Jurkat, Clone E6-1 (cell line): ENCODE measurements at places on chromosomes 1 and 21.

DNA sequence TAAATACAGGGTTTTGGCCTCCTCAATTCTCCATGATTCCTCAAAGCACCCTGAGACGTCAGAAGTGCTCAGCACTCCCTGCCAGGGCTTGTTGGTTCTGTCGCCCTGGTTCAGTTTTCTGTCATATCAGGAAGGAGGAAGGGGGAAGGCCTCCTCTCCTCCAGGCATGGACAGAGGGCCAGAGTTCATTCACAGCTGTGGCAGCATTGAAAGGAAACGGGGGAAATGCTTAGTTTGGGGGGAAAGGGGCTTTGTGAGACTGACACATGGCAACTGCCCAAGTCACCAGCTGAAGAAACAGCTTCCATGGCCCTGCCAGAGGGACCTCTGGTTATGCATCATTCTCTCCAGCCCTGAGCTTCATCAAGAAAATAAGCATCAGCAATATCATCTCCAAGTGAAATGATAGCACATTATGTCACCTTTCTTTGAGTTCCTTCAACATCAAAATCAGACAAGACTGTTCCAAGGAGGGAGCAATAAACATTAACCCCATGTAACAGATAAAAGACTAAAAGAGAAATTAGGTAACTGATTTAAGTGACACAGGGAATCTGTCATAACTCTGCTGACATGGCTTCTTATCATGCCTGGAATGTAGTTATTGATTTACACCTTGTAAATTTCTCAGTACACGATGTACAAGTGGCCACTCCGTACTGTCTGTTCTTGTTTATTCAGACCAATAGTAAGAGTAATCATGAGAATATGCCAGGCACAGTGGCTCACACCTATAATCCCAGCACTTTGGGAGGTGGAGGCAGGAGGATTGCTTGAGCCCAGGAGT lies 103.2 kb upstream of the SLC25A33 start:
- no peak for DNase-seq

- no peak for DNase-seq
Observed at GRCh38 chr1:115939455-115939854, 36.9 kb upstream of the SLC22A15 start.

GRCh38 chr1:16085522-16085921 lies 12.1 kb upstream of the FAM131C start:
- no peak for DNase-seq

GRCh38 chr1:79259390-79260336 lies 253.1 kb upstream of the ADGRL4 start:
- DNase-seq, result no peak

DNA sequence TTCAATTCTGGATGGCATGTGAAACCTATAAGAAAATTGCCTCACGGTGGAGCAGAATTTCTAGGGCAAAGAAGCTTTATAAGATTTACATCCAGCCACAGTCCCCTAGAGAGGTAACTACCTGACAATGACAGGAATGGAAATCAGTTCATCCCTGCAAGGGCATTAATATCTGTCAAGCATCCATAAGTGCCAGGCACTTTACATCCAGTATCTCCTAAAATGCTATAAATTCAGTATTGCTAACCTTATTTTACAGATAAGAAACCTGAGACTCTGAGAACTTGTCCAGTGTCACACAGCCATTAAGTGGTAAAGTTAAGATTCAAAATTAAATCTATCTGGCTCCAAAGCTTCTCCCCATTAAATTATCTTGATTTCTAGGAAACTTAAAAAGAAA lies 22.3 kb downstream of the RGS13 start:
- no peak for DNase-seq

DNA sequence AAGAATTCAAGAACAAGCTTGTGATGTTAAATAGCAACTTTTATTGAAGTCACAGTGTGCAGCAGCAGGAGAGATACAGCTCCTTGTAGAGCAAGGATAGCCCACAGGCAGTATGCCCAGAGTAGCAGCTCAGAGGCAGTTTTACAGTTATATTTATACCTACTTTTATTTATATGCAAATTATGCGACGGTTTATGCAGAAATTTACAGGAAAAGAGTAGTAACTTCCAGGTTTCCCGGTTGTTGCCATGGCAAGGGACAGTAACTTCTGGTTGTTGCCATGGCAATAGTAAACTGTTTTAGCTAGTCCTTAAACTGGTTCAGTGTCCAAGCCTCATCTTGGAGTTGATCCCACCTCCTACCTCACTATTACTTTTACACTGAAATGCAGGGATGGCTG lies 344.6 kb upstream of the LYPLAL1 start:
- no peak for DNase-seq

DNA sequence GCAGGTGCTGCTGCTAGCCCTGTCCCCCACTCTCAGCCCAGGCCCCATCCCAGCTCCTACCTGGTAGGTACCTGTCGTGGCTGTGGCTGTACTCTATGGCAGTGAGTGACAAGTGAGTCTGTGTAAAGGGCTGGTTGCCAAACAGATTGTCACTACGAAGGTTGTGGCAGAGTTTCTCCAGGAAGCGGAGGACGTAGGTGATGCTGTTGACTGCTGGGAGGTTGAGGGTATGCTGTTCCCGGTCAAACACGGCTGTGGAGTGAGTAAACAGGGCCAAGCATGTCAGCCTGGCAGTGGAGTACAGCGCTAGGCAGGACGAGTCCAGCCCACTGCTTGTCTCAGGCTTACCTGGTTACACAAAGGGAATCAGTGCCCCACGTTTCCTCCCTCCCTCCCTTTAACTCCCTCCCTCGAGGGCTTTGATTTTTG lies 24.8 kb upstream of the SLFNL1 start:
- DNase-seq, result no peak

DNA sequence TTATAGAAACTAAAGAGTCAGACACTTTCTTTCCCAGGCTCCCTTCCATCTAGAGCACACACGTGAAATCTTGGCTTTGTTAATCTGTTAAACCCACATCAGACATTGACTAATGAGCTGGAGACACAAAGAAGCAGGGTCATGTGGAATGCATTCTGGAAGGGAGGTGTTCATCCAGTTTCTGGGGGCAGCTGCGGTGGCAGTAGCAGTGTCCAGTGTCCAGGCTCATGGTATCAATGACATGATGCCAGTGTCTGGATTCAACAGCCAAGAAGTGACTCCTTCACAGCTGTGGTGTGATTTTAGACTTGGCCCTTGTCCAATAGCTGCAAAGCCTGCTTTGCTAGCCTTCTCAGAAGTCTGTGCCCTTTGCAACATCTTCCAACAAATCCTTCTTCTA lies 95.2 kb downstream of the NTPCR start:
- no peak for DNase-seq

- DNase-seq, result no peak
Observed at GRCh38 chr1:223737342-223737741, 25.0 kb downstream of the CAPN2 start.
